ENCODE measurements at places on chromosomes 4 and X.

GRCh38 chr4:39937683-39938268, 39.9 kb downstream of the PDS5A start:
- no peak for DNase-seq

DNA sequence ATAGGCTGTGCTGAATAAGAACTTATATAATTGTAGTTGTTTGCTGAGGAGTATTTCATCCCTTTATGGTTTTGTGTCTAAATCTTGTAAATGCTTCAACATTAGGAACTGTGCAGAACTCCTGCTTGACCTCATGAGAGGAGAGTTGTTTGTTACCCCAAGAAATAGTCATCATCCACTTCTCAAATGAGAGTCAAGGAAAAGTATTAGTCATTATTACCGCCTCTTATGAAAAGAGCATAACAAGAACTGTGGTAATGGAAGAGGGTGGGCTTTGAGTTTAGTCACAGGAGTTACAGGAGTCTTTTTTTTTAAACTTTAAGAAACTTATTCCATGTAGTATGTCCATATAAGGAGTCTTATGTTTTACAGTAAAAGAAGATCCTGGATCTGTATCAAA, 132.9 kb downstream of the RAP1GDS1 start:
- no peak for DNase-seq

- DNase-seq, result no peak
Observed at GRCh38 chr4:101163936-101164335, 183.4 kb downstream of the PPP3CA start.

DNA sequence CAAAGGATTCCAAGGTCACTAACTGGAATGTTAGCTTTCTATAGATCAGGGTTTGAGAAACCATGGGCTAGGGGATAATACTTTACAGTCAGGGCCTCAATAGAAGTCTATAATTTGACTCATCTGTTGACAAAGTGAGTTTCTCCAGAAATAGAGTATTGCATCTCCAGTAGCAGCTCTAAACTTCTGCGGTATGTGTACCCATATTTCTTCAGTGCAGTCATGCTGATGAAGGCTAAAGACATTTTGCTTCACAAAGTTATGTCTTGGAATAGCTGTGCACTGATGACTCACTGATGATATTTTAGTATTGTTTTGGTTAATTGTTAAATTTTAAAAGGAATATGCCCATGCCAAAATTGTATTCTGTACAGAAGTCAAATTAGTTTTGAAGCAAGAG, 464.9 kb upstream of the AMOT start:
- peak; percentile 39 for DNase-seq

DNA sequence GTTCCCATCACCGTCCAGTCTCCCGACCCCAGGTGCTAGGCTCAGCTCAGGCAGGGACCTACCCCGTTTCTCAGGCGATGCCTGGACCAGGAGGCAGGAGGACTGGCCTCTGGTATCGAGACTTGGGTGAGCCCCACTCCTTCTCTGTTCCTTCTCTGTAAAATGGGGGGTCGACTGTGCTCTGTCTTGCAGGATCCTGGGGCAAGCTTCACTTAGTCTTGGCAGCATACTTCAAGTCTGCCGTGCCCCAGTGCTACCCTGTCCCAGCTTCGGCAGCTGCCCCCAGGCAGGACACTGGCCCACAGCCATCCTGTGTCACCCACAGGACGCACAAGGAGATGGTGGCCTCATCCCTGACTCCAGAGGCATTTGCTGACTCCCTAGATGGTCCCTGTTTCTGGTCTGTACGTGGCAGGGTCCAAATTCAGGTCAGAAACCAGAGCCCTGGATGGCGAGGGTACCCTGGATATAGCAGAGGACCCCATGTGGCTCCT, 7.0 kb upstream of the HAUS7 start:
- no peak for DNase-seq

DNA sequence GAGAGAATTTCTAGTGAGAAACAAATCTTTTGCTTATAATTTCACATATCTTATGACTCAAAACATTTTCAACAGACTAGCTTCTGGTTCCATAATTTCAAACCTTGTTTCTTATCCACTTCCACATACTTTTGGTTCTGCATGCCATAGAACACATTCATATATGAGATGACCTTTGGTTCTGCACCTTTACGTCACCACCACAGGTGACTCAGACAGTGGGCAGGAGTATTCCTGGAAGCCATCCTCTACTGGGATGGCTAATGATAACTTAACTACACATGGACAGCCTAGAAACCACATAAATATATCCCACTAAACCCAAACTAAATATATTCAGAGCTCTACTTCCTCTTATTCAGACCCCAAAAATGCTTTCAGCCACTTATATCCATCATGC, 133.3 kb downstream of the DCK start:
- DNase-seq, result no peak

- no peak for DNase-seq
Observed at GRCh38 chrX:123809854-123810375, 49.9 kb upstream of the XIAP start.

GRCh38 chrX:111812889-111813563, 63.0 kb upstream of the TRPC5OS start:
- no peak for DNase-seq

DNA sequence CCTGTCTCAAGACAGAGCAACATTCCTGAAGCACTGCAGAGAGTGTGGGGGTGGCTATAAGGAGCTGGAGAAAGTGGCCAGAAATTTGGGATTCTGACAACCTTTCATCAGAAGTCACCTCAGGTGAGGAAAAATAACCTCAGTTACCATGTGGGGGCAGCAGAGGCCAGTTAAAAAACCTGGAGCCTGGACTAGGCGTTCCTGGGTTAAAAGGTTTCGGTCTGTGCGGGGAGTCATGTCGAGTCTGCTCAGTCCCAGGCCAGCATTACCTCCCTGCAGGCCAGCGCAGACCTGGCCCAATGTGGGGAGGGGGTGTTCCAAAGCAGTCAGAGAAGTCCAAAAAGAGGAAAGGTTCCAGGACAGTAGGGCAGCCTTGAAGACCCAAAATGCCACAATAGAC, 10.9 kb upstream of the NALF2 start:
- no peak for DNase-seq

- no peak for DNase-seq
Observed at GRCh38 chrX:11319806-11320520, 26.8 kb downstream of the AMELX start.
